ENCODE measurements at places on chromosomes 6 and 20. TPM values are rescaled to one million over a fixed set of nuclear protein-coding genes. Genes with fewer than 3 reads are reported as not detected.

The GJA10 gene
- not detected for total RNA-seq

The CITED2 gene
- 94.8 TPM for total RNA-seq

The SLC22A2 gene
- total RNA-seq = not detected

The PKIB gene
- 1.3 TPM for total RNA-seq

The ADGRB3 gene
- 0.77 TPM for total RNA-seq

The FERMT1 gene
- total RNA-seq = 3.3 TPM

DNA sequence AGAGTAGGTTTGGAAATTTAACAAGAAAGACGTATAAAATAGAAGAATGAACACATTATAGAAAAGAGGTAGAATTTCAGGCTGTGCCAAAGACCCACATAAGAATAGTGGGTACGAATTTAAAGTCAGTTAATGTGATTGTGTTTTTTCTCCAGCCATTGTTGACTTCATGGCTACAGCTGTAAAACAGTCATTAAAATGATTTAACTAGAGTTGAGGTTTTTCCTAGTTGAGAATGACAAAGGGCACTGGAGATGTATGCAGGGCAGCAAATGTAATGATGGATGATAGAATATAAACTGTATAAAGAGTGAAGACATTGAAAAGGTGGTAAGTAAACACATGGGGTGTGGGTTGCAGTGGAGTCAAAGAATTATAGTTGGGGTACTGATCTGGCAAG is 72.7 kb downstream of the LIN28B start:
- DNase-seq = no peak

- DNase-seq = peak; percentile 69
Observed at GRCh38 chr6:38459291-38459690, 180.4 kb downstream of the BTBD9 start.

DNA sequence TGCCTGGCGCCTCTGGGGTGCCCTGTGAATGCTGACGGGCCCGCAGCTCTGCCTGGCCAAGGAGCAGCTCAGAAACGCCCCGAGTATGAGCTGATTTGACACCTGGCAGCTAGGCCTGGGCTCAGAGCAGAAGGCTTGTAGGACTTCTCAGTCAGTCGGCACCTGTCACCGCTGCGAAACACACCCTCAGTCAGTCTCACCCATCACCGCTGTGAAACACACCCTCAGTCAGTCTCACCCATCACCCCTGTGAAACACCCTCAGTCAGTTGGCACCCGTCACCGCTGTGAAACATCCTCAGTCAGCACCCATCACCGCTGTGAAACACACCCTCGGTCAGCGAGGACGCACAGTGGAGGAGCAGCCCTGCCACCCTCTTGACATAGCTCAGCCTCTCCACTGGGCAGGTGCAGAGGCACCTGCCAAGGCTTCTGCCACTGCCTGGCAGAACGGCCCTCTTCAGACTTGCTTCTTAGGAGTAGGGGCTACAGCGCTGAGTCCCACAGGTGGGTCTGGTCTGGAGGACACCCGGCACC is 109.0 kb downstream of the PSMB1 start:
- no peak for DNase-seq

DNA sequence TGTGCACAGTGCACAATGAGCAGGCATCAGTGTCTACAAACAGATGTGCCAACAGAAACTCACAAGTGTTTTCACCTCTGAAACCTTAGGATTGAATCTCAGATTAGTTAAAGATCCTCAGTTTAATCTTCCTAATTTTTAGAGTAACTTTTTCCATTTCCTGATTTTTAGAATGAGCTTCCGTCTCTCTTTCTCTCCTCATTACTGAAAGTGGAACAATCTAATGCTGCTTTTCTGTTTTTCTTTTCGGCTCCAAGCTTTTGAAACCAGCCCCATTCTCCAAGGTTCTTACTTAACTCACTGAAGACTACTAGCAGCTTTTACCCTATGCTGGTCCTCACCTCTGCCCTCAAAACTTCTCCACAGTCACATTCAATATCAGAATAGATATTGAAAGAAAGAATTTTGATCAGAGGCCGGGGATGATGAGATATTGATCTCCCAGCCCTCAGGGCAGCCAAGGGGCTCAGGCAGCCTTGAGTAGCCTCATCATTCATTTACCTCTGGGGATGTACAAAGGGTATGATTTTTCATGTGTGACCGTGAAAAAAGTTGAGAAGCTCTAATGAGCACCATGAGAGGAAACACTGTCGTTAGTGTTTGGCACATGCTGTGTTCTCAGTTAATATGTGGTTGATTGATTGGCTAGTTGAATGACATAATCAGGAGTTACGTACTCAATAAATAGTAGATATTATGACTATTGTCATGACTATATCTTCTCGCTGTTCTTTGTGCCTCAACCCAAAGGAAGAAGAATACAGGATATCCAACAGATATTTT is 11.9 kb upstream of the STK38 start:
- DNase-seq = no peak

- DNase-seq = no peak
Observed at GRCh38 chr6:20160541-20161283, 51.6 kb downstream of the MBOAT1 start.

DNA sequence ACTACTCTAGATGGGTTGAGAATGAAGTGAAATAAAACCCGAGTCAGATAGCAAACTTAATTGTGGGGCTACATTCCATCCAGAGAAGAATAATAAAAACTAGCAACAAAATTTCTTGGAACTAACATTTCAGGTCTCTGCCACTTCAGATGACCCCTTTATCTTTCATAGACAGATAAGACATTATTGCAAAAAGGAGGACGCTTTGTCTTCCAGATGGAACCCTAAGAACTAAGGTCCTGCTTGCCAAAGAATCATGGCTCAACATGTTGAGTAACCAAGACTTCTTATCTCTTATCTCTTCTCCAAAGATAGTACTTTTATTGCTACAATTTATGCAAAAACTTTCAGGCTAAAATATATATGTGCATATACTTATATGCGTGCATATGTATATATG is 221.1 kb upstream of the PREP start:
- DNase-seq = no peak

DNA sequence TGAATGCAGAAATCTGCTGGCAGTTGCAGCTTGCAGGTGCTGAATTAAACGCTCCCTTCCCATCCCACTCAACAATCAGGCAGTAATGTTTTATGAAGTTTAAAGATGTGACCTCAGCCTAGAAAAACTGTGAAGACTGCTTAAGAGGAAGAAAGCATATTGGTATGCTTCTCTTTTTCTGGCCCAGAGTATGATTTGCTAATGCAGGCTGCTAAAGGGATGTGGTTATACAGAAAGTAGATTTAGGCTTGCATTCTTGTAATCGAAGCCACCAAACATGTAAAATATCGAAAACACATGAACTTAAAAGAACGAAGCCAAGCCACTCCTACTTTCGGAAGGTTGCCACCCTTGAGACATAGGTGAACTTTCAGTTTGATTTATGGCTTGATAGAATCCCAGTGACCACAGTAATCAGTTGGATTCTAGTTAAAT is 40.7 kb downstream of the MAP3K5 start:
- no peak for DNase-seq

DNA sequence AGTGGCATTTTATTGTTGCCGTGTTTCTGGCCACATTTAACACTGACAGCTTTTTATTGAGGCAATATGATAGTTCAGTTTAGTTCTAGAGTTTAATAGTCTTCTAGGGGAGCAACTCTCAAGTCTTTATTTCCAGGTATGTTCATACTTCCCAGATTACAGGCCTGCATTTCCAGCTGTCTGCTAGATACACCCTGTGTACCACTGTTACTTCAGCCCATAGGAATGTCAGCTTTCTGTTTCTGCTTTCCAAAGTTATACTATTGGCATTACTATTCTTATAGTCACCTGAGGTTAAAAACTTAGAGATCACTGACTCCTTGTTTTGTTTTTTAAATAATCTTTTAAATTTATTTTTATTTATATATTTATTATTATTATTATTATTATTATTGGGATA is 7.6 kb downstream of the ZNF451 start:
- peak; percentile 71 for DNase-seq

DNA sequence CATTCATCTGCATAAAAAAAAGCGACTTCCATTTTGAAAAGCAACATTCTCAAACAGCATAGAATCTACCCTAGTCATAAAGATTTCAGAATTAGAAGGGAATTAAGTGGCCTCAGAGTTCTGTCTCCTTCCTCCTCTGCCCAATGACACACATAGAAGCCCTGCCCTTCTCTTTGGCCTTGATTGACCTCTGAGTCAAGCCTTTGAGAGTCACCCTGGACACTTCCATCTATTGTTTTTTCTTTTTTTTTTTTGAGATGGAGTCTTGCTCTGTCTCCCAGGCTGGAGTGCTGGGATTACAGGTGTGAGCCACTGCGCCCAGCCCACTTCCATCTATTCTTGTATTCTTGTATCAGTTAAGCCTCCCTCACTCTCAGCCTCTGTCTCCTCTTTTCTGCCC is 44.8 kb upstream of the CTNNBL1 start:
- DNase-seq = no peak

- DNase-seq = no peak
Observed at GRCh38 chr6:8337147-8337546, 98.2 kb downstream of the SLC35B3 start.

GRCh38 chr20:35271904-35272303 is 6.0 kb downstream of the MMP24OS start:
- DNase-seq = no peak

GRCh38 chr6:56843476-56844349 is 111.2 kb upstream of the BEND6 start:
- peak; percentile 77 for DNase-seq

- no peak for DNase-seq
Observed at GRCh38 chr6:32184084-32184640, at the start of gene AGER. Gene AGER (minus strand): TSS chr6:32184253. CDS start chr6:32184222, 31 bp downstream.

- peak; percentile 100 for DNase-seq
Observed at GRCh38 chr6:162964488-162965140, 236.8 kb downstream of the PACRG start.

- peak; percentile 73 for DNase-seq
Observed at GRCh38 chr6:27668442-27669294, 195.8 kb upstream of the ZNF184 start.

DNA sequence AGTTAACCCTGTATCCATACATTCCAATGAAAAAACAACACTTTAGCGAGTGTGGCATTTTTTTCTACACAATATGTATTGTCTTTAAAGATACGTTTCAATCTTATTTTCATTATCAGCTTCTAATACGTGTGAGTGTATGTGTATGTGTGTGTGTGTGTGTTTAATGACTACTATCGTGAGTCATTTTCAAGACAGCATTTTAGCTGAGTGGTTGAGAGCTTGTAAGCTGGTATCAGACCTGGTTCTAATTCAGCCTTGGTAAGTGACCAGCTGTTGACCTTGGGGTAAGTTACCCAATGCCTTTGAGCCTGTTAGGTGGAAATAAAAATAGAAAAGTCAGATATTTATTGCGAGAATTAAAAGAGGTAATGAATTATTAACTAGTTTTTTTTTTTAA is 320.0 kb upstream of the NT5E start:
- DNase-seq = no peak

- no peak for DNase-seq
Observed at GRCh38 chr20:57667388-57667787, 42.4 kb downstream of the PMEPA1 start.

DNA sequence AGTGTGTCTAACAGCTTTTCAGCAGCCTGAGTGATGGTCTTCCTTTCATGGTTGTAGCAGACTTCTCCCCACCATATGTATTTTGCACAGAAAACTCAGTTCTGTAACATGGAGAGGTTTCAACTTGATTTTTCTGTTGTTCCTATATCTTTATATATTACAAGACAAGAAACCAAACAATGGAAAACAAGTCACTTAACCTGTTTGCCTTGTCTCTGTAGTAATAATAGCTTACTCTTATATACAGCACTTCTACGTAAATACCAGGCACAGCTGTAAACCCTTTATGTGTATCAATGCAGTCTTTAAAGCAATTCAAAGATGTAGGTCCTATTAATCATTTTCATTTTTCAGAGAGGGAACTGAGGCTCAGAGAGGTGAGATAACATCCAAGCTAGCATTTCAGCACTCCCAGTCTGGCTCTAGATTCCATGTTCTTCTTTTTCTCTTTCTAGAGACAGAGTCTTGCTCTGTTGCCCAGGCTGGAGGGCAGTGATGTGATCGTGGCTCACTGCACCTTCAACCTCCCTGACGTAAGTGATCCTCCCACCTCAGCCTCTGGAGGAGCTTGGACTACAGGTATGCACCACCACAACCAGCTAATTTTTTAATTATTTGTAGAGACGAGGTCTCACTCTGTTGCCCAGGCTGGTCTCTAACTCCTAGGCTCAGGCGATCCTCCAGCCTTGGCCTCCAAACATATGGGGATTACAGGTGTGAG is 90.4 kb downstream of the DTNBP1 start:
- no peak for DNase-seq
